Esophagus mucosa (tissue), 1 donor: ENCODE measurements at places on chromosomes 1 and 21. TPM values are rescaled to one million over a fixed set of nuclear protein-coding genes. Genes with fewer than 3 reads are reported as not detected.

Gene GPATCH2
- total RNA-seq, result 6.5 TPM

Gene SYCP1
- not detected for total RNA-seq

DNA sequence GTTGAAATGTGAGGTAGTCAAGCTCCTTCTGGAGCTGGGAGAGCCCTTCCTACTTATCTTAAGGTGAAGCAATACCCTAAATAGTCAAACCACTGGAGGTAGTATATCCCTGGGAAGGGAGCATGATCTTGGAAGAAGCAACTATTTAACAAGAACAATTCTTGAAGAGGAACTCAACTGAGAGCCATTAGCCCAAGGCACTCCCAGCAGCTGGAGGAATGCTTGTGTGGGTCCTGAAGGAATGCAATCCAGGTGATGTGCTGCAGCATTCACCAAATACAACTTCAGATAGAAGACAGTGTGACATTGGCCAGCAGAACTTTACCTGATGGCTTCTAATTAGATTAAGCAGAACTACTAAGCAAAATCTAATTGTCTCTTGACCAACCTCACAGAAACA, 9.5 kb downstream of the FCER1A start:
- ATAC-seq, result no peak

- no peak for ATAC-seq
Measured at GRCh38 chr1:212738330-212738729, 38.7 kb upstream of the BATF3 start.

GRCh38 chr1:80540596-80540995, 1260.1 kb upstream of the ADGRL2 start:
- no peak for ATAC-seq
